ENCODE measurements at places on chromosomes 16 and 17.

DNA sequence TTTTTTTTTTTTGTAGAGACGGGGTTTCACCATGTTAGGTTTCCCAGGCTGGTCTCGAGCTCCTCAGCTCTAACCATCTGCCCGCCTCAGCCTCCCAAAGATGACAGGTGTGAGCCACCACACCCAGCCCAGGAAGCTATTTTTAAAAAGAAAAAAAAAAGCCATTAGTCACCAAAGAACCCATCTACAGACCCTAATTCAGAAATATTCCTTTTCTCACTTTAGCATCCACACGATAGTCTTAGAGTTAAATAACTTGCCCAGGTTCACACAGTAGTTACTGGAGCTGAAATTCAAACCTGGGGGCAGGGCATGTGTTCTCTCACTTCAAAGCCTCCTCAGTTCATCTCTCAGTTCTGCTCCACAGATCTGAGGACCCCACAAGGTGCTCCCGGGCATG lies 70.3 kb upstream of the NOL11 start:
- DNase-seq, result no peak

- no peak for DNase-seq
These were observed 5.2 kb downstream of the METRNL start for GRCh38 chr17:83084621-83085056.

GRCh38 chr17:53093391-53093790 lies 729.3 kb upstream of the KIF2B start:
- no peak for DNase-seq

DNA sequence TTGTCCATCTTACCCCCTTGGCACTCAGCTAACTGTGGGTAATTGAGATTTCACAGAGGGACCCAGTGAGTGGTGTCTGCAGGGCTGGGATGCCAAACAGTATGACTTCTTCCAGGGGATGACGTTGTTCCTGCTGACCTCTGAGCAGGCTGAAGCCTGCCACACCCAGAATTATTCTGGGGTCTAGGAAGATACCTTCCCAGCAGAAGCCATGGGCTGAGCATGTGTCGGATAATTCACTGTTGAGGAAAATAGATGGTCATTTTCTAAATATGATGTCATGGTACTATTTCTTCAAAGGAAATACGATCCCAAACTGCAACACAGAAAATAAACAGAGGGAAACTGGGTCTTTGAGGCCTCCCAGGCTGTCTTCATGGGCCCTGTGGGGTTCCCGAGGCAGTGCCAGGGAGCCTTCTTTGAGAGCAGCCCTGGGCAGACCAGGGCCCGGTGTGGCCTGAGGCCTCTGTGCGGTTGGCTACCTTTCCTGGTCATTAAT lies 17.4 kb downstream of the WNT9B start:
- DNase-seq, result no peak

DNA sequence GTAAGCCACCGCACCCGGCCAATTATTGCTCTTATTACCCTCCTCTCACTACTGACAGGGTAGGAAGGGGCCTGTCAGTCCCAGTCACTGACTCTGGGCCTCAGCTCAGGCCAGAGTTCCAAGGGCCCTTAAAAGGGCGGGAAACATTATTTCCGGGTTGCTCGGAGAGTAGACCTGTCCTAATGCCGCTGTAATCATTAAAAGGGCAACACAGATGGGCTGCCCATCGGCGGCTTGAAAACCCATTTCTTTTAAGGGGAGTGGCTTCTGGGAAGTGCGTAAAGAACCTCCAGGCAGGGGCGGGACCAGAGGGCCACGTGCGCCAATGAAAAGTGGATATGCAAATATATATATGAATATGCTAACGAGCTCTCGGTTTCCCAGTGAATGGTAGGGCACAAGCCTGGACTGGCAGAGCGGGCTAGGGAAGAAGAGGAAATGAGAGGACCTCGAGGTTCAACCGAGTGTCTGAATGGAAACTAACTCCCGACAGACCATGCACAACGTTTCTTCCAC lies 26.6 kb downstream of the PIPOX start:
- DNase-seq, result no peak

DNA sequence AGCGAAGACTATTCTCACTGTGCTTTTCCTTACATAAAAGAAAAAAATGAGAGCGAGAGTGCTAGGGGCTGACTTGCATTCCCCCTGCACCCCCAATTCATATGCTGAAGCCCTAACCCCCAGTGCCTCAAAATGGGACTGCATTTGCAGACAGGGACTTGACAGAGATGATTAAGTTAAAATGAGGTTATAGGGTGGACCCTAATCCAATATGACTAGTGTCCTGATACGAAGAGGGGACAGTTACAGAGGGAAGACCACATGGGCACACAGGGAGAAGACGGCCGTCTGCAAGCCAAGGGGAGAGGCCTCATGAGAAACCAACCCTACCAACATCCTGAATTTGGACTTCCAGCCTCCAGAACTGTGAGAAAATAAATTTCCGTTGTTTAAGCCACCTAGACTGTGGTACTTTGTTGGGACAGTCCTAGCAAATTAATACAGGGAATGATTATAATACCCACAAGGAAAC lies 1.6 kb upstream of the TMEM220 start:
- no peak for DNase-seq

- DNase-seq, result no peak
These were observed 13.4 kb upstream of the MEIOC start for GRCh38 chr17:44642834-44643233.
